Gastroesophageal sphincter (tissue), 4 donors: ENCODE measurements at places on chromosomes 2 and 18.
A peak's percentile ranks its signal among the peaks of the same experiment; 100 is the strongest.

GRCh38 chr2:240519396-240520129, 38.2 kb downstream of the ANKMY1 start:
- no peak for ATAC-seq

DNA sequence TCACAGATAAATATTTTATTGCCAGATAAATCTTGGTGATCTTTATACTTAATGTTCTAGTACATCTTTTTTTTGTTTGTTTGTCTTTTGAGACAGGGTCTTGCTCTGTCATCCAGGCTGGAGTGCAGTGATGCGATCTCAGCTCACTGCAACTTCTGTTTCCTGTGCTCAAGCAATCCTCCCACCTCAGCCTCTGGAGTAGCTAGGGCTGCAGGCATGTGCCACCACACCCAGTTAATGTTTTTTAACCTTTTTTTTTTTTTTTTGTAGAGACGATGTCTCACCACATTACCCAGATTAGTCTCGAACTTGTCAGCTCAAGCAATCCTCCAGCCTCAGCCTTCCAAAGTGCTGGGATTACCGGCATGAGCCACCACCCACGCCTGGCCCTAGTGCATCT, 9.1 kb upstream of the C1GALT1C1L start:
- no peak for ATAC-seq

- ATAC-seq: no peak
These were observed 166.3 kb upstream of the NYAP2 start for GRCh38 chr2:225233234-225233633.

DNA sequence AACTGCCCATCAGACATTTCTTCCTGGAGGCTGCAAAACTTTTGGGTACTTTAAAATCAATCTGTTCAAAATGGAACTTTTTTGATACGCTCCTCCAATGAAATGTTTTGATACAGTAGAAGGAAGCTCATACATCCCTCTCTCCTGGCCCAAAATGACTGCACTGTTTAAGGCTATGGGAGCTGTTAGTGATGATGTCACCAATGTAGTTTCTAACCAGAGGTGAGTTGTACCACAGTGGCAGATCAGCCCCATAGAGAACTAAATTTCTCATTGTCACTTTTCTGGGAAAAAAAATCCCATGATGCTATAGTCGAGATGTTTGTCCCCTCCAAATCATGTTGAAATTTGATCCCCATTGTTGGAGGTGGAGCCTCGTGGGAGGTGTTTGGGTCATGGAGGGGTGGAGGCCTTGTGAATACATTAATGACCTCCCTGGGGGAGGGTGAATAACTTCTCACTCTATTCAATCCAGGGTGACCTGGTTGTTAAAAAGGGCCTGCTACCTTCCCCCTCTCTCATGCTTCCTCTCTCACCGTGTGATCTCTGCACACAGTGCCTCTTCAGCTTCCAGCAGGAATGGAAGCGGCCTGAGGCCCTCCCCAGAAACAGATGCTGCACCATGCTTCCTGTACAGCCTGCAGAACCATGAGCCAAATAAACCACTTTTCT, 117.4 kb upstream of the NPAS2 start:
- no peak for ATAC-seq

DNA sequence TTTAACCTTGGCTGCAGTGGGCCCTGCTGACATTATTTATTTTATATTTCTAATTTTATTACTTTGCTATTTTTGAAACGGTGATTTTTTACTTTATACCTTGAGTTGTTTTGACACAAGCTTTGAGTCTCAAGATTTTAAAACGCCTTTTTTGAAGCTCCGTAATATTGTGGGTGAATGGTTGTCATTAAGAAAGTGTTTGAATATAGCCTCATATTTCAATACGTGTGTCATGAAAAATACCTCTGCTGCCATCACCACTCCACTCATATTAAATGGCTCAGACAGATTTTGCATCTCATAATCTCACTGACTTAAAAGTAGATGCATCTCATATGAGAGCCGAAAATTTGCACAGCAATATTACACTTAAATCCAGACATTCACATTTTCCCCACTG, 106.6 kb downstream of the CTNNA2 start:
- no peak for ATAC-seq

GRCh38 chr2:143463719-143464118, 334.5 kb downstream of the ARHGAP15 start:
- ATAC-seq: no peak

GRCh38 chr2:205089958-205090357, 544.7 kb downstream of the PARD3B start:
- ATAC-seq: no peak

- ATAC-seq: no peak
These were observed 425 bp upstream of the SALL3 start for GRCh38 chr18:78979056-78979729.

DNA sequence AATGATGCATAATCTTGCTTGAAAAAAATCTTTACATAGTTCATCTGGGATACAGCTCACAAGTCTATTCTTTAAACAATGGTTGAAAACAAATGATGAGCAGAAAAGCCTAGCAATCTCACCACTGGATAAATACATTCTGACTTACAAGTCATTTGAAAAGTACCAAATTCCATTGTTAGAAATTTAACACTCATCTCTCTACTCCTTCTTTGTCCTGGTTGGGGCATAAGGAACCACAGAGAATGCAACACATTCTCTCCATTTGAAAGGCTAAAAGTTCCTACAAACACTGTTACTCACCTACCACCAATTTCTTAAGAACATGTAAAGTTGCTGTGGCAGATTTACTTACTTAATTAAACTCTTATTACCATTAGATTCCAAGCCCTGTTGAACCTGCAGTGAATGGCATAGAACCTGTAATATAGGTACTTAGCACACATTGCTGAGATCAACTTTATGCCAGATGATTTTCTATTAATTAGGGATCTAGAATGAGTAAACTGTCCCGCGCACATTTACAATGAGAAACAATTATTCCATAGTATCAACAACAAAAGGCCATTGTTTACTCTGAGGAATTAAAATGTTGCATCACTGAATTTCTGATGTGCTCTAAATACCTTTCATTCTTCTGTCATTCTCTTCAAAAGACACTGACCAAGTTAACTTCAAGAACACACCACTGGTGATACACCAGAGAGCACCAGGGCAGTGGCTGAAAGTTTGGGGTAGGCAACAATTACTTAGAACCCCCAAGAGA, 69.6 kb downstream of the CABYR start:
- ATAC-seq: no peak

GRCh38 chr2:58035352-58035751, 11.3 kb upstream of the VRK2 start:
- ATAC-seq: no peak

DNA sequence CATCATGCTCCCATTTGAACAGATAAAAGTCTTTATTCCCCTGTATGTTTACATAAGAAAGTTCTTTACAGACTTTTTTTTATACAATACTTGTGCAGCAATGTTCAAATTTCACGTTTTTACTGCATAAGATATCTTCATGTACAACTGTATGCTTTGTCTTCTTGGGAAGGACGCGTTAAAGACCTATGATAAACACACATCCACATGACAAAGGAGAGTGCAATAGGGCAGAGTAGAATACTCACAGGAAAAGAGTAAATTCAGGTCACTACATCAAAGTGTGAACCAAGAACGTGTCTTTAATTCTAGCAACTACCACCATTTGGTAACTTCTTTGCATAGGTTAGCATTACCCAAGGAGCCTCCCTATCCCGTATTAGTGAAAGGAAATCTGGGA, 33.7 kb upstream of the NFU1 start:
- ATAC-seq: no peak

GRCh38 chr2:113757138-113757657, 756 bp upstream of the SLC35F5 start:
- ATAC-seq: no peak

DNA sequence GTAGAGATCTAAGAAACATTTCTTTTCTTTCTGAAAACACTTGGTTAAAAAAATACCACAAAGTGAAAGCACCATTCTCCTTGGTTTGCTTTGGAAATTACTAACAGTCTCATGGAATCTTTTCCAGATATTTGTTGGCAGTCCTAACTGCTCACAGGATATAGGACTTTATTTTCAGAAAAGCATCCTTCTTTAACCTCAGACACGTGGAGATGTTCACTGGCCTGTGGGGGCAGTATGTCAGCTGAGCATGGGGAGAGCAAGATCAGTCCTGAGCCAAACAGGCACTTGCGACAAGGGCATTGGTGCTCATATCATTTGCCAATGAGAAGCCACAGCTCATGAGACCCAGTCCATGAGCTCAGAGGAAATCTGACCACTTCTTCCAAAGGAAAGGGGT, 371.9 kb downstream of the NBAS start:
- ATAC-seq: no peak

DNA sequence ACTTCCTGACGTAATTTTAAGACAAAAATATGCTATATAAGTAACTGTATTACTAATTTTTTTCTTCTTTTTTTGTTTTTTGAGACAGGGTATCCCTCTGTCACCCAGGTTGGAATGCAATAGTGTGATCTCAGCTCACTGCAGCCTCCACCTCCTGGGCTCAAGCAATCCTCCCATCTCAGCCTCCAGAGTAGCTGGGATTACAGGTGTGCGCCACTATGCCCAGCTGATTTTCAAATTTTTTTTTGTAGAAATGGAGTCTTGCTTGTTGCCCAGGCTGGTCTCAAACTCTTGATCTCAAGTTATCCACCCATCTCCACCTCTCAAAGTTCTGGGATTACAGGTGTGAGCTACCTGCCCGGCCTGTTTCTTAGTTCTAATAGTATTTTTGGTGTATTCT, 29.7 kb downstream of the TCF23 start:
- ATAC-seq: no peak

DNA sequence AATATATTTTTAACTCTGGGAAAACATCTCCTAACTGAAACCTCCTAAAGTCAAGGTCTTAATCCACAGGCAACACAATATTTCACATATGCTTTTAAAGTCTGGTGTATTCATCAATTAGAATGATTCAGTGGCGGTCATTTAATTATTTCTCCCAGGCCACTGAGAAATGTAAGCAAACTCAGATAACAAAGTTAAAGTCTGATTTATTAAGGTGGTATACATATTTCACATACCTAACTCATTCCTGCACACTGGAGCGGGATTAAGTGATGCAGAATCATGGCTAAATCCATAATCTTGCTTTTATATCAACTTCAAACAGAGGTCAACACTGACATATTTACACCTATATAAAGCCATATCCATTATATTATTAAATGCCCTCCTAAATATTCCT, 43.7 kb downstream of the FRZB start:
- no peak for ATAC-seq

- ATAC-seq: no peak
These were observed 22.2 kb downstream of the ZNF516 start for GRCh38 chr18:76472829-76473228.

DNA sequence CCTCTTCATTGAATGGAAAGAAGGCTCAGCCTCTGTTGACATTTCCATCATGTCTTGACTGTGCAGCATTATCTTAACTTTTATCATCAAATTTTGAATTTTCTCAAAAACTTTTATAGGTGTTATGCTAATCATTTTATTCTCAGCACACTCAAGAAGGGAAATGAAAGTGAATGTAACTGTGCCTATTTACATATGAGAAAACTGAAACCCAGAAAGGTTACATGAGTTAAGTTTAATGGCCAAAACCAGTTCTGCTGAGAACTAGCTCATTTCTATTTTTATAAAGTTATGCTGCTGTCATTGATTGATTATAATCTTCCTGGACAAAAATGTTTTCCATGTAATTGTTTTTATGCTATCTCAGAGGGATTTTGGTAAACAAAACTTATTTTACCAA, 618.8 kb upstream of the NRXN1 start:
- ATAC-seq: no peak

DNA sequence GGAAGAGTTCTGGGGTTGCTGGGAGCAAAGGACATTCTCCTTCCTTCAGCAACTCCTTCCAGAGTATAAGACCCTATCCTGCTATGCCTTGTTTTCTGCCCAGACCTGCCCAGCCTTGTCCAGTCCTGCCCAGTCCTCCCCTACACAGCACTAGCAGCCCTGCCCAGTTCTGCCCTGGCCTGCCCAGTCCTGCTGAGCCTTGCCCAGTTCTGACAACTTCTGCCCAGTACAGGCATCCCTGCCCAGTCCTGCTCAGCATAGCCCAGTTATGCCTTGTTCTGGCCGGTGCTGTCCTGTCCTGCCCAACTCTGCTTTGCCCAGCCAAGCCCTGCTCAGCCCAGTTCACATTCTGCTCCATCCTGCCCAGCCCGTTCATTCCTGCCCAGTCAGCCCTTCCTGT, 44.9 kb upstream of the ALK start:
- no peak for ATAC-seq

DNA sequence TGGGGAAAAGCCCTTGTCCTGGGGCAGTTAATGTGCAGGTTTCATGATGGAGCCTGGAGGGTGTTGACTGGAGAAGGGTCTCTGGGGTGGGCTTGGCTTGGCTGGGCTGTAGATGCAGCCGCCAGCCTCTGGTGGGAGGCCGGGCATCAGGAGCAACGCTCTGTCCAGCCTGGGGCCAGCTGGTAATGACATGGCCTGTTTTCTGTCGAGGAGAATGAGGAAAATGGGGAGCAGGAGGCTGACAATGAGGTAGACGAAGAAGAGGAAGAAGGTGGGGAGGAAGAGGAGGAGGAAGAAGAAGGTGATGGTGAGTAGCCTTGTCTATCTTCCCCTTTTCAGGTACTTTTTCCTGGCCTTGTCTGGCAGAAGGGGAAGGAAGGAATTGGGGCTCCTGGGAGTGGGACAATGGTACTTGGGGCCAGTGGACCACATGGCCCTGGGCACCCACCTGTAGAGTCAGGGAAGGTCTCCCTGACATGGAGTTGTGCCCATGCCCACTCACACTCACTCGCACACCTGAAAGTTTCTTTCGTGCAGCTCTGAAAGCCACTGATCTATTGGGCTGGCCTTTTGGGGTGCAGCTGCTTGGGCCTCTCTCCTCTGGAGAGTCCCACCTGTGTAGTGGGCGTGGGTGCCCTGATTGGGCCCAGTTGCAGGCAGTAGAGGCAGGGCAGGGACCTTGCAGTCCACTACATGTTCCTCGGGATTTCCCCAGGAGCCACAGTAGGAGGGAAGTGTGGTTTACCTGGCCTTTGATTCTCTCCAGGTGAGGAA, 3.5 kb downstream of the PTMA start:
- ATAC-seq: no peak

DNA sequence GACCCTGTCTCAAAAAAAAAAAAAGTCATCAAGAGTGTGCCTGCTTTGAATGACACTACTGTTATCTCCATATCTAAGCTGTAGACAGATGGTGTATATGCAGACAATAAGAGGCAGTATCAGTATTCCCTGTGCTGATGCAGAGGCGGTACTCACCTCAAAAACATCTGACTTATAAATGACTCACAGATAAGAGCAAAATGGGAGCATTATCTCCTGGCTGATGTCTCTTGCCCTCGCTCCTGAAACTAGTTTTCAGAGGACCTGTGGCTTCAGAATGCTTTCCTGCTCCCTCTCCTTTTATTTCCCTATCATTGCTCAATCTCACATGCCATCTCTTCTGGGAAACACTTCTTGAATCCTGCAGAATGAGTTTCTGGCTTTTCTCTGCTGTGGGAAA, 289.6 kb downstream of the PTPRM start:
- no peak for ATAC-seq

- ATAC-seq: peak; percentile 35
These were observed 165.4 kb downstream of the TCF4 start for GRCh38 chr18:55422456-55423180.

DNA sequence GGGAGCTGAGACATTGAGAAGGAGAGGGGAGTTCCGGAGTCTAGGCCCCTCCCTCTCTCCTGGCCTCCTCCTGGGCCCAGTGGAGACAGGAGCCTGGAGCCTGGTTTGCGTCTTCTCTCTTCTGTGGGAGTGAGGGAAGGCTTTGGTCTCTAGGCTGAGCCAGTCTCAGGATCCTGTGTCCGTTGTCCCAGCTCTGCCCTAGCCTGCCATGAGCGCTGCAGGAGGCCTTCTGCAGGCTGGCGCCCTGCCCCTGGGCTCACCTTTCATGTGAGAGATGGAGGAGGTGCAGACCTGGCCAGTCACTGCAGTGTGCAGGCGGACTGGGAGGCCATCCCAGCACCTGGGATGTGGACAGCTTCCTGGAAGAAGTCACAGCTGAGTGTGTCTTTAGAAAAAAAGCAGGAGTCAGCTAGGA, 8.7 kb downstream of the IMPA2 start:
- no peak for ATAC-seq
